ENCODE measurements at places on chromosomes 12 and 14.

DNA sequence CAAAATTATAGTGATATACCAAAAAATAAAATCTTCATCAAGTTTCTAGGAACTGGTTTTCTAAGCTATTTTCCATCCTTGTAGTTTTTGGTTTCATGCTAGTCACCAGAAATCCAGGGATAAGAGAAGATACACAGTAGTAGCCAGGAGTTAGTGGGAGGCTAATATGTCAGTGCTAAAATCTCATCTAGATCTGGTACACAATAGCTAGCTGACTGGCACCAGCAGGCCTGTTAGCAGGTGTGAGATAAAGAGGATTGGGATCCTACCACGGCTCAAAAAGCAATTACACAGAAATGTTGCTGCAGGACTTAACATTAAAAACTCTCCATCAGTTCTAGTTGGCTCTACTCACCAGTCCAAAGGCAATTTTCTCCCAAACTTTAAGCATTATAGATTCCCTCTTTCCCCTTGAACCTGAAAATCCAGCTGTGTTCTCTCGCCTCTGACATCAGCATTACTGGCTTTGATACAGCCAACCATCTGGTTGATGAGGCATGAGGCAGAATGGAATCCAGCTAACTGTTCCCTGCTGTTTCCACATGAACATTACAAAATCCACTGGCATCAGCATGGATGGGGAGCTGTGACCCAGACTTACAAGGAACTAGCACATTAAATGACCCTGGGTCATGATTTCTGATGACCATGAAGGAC lies 41.8 kb upstream of the CCDC196 start:
- DNase-seq: no peak

- DNase-seq: peak; percentile 60
Measured at GRCh38 chr12:112979041-112979680, 842 bp downstream of the OAS2 start.

DNA sequence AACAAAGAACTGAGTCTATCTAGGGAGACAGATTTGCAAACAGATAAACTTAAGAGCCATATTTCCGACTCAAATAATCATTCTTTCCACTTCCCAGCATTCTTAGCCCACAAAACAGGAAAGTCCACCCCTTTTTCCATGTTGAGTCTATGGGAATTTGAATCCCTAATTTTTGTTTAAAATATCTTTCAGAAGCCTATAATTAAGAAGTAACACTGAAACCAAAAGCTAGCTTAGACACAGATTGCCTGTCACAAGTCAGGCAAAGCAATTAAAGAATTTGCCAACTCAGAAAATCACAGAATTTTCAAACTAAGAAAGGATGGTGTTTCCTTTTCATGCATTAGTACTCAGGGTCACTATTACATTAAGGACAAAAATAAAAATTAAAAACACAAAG lies 17.0 kb downstream of the ATP2B1 start:
- DNase-seq: no peak

DNA sequence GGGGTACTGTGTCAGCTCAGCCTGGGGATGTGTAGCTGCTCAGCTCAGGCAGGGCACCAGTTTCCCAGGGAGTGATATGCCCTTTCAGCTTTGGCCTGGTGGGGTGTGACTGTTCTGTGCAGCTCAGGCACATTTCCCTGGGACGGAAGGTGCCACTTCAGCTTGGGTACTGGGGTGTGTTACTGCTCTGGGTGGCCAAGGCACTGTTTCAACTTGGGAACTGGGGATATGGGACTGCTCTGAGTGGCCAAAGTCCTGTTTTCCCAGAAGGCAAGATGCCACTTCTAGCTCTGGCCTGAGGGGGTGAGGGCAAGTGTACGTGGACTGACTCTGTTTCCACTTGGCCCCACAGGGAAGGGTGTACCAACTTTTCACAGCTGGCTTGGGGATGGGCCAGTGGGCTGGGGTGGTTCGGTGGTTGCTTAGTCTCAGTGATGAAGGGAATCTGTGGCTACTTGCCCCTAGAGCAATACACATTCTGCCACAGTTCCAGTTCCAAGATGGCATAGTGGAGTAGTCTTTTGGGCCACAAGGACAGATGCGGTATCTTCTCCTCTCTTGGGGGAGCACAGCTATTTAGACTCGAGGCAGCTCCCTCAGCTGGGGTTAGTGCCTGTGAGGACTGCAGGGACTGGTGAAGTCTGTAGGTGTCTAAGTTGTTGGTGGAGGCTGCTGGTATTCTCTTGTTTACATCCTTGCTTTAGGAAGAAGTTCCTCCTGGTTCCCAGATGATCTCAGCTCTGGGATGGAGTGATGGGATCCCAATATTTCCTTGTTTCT lies 26.4 kb downstream of the TBC1D15 start:
- no peak for DNase-seq

DNA sequence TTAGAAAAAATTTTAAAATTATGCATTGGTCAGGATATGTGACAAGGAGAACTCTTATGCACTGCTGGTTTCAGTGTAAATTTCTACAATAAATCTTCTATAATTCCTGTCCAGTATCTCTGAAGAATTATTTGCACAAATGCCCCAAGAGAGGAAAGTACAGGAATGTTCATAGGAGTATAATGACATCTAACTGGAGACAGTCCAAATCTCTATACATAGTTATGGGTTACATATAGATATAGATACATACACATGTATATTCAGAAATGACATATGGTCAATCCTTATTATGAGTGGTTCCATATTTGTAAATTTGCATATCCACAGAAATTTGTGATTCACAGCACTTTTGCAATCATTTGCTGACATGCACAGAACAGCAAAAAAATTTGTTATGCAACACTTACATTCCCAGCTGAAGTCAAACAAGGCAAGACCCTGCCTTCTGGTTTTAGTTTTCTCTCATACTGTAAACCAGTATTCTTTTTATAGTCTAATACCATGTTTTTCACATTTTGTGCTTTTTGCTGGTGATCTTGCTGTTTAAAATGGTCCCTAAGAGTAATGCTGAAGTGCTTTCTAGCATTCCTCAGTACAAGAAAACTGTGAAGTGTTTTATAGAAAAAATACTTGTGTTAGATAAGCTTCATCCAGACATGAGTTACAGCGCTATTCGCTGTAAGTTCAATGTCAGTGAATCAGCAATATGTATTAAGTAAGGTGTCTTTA lies 103.8 kb downstream of the SLC16A7 start:
- DNase-seq: no peak

DNA sequence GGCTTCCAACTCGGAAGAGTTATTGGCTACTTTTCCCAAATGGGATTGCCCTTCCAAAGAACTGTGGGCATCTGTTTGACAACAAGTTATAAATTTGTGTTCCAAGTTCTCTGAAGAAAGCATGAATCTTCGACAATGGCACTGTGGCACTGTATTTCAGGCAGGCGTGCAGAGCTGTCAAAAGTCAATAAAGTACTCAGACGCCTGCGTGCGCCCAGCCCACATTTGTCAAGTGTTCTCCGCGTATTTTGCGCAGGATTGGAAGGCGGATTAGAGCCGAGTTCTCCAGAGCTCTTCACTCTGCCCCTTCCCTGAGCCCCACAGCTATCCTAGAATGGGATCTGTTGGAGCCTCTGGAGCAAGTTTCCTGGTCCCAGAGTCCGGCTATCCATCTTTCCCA lies 103.2 kb downstream of the SLC25A47 start:
- no peak for DNase-seq

- DNase-seq: no peak
Measured at GRCh38 chr12:1836854-1837421, 16.6 kb downstream of the LRTM2 start.

DNA sequence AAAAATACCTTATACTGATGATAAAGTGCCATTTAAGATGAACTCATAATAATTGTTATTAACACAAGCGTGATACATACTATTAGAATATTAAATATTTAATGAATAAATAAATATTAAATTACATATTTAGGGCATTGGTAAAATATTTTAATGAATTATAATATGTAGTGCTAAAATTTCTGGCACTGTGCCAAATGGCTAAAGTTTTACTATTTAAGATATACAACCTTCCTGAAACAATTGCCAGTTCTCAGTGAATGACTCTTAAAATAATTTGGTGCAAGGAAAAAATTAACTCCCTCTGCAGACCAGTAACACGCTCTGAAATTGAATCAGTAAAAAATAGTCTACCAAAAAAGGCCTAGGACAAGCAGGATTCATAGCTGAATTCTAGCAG lies 428.9 kb upstream of the ATXN7L3B start:
- DNase-seq: no peak

DNA sequence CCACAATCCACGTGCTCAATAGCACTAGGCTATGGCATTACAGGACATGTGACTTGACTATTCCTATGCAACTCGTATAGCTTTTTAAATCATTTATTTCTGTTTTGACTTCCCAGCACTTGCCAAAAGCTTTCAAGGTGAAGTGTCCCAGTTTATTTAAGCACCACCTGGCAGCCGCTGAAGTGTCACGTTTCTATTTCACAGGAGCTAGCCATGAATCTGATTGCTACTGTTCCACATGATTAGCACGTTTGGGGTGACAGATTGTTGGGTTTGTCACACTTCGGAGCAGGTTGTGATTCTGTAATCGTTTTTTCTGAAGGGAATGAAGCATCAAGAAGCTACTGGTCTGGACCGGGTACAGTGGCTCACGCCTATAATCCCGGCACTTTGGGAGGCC lies 39.9 kb upstream of the BICDL1 start:
- DNase-seq: no peak

DNA sequence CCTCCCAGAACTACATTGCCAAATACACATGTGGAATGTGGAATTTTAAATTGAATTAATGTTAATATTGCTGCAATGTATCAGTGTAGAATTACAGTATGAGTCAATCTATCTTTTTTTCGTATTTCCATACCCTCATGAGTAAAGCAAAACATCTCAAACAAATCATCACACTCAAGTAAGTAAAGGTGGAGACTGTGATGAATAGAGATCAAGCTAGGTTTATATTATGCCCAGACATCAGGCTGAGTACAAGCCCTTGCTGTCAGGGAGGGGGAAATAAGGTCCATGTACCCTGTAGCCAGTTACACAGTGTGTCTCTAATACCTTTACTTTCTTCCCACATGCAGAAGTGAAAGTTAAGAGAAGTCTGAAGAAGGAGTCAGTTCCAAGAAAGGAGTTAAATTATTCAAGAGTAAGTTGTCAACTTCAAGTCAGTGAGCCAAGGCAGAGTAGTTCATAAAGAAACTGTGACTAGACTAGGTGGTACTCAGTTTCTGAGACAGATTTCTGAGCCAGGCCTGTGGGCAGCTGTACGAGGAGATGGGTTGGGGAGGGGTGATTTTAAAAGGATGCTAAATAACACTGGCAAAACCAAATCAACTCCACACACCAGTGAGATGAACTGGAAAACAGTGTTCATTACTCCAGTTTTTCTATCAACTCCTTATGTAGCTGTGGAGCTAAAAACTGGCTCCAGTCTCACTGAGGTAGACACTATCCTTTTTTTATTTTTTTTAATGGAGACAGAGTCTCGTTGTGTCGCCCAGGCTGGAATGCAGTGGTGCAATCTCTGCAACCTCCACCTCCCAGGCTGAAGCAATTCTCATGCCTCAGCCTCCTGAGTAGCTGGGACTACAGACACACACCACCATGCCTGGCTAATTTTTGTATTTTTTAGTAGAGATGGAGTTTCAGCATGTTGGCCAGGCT lies 23.8 kb upstream of the STK38L start:
- no peak for DNase-seq

GRCh38 chr14:79334272-79334671 lies 877.0 kb downstream of the DIO2 start:
- DNase-seq: no peak

DNA sequence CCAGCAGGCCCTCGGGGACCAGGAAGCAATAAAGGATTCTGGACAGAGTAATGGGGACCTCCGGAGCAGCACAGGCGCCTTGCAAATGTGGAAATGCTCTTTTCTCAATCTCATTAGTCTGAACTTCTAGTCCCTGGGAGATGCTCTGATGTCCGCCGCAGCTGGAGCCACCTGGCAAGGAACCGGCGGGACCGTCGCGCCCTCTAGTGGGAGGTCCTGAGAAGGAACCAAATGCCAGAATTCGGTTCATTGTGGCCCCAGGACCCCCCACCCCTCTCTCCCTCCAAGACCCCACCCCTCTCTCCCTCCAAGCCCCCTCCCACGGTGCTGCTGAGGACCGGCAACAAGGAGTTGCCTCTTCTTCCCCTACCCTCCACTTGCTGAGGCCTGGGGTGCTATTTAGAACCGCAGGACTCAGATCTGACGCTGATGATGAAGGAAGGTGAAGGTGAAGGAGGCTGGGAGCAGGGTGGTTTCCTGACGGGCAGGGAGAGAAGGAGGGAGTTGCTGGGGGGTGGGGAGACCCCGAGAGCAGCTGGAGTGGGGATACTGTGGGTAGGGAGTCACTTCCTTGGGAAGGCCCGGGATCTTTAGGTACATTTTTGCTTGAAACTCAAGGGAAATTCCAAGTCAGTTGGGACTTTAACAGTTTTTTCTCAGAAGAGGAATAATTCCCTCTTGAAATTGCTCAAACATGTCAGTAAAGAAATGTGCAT lies 42.5 kb downstream of the SMIM41 start:
- peak; percentile 76 for DNase-seq

GRCh38 chr12:94560431-94561221 lies 89.7 kb downstream of the TMCC3 start:
- no peak for DNase-seq

- no peak for DNase-seq
Measured at GRCh38 chr12:57047981-57048380, 1.9 kb downstream of the MYO1A start.

GRCh38 chr14:73741386-73741875 lies 27.2 kb upstream of the PNMA1 start:
- no peak for DNase-seq

- DNase-seq: no peak
Measured at GRCh38 chr12:60162988-60163720, 567.3 kb downstream of the SLC16A7 start.

DNA sequence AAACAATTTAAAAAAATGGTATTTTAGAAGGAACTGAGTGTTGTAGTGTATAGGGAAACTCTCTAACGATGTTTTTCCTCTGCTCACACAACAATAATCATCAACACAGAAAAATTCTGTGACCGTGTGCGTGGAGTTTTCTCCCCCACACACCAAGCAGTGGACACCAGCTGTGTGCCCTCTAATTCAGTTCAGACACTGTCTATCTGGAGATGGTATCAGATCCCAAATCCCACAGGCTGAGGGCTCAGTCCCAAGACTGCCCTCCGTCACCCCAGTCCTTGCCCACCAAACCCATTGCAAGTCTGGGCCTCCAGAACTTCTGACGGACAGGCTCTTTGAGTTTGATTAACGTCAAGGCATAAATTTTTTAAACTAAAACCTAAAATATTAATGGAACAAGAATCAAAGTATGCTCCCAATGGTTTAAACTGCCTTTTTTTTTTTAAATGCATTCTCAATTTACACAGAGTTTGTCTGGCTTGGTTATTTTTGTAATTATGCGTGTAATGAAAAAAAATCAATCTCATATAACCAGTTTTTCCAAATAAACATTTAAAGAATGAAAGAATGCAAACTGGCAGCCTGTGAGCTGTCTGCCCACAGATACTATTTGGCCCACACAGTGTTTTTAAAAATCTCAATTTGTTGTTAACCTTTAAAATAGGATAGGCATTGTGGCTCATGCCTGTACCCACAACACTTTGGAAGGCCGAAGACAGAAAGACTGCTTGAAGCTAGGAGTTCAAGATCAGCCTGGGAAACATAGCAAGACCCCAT lies 19.2 kb downstream of the BLTP3B start:
- no peak for DNase-seq

Data from activated naive CD8-positive, alpha-beta T cell treated with anti-CD3 and anti-CD28 coated beads, Interleukin-2, amount 10 ng/mL, durations not matched to agents 7 days and 5 days (primary cell).